Thymus (tissue), 14 donors: ENCODE measurements at places on chromosomes 7 and 10.

GRCh38 chr10:11245095-11245479 lies 227.4 kb downstream of the CELF2 start:
- DNase-seq: no peak

GRCh38 chr10:123297175-123297574 lies 143.0 kb downstream of the BUB3 start:
- no peak for DNase-seq

DNA sequence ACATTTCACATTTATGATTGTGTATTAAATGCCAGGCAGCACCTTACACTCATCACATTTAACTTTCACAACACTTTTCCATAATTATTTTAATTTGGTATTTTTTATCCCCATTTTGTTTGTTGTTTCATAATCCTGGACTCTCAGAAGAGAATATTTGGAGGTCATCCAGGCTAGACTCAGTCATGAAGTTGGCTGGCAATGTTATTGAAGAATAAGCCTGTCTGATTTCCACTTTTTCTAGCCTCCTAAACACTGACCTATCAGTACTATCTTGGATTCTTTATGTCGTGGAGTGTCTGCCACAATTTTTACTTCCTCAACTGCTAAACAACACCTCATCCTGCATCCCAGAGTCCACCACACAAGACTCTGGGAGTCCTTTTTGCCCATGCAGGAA lies 372.3 kb upstream of the NRP1 start:
- no peak for DNase-seq

- DNase-seq: peak; percentile 82
These were observed 201.2 kb upstream of the NFE2L3 start for GRCh38 chr7:25950488-25951413.

GRCh38 chr7:158247758-158248487 lies 339.7 kb downstream of the PTPRN2 start:
- DNase-seq: no peak

GRCh38 chr7:40622941-40623501 lies 488.2 kb downstream of the SUGCT start:
- no peak for DNase-seq

- DNase-seq: no peak
These were observed 93.1 kb downstream of the ADARB2 start for GRCh38 chr10:1644191-1644711.
